ENCODE measurements at places on chromosomes 12 and 14. TPM values are rescaled to one million over a fixed set of nuclear protein-coding genes. Genes with fewer than 3 reads are reported as not detected.

FOXA1 gene
- 5.3 TPM for total RNA-seq

KRT83 gene
- 4.2 TPM for total RNA-seq

EEF1AKMT3 gene
- 5.2 TPM for total RNA-seq

GLT8D2 gene
- total RNA-seq = 0.21 TPM

SNRPF gene
- 116 TPM for total RNA-seq

PLCZ1 gene
- not detected for total RNA-seq

BATF gene
- total RNA-seq = not detected

PYGL gene
- 150 TPM for total RNA-seq
